ENCODE measurements at places on chromosomes 16 and 17.

- no peak for DNase-seq
These were observed 29.8 kb downstream of the ZC3H18 start for GRCh38 chr16:88599825-88600538.

DNA sequence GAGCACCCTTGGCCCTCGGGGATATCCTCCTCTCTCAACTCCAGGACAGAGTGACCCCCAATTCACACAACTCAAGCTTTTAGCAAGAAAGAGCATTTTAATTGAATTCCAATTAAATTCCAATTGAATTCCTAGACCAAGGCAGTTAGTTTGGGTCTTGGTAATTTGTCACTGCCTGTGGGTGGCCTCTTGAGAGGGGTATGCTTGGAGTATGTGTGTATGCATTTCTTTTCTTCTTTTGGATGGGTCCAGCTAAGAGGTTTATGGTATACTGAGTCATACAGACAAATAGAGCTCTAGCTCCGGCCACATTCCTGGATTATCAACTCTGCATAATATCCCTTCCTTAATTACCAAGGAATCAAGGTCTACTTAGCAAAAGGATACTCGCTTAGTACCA, 136.7 kb downstream of the PCTP start:
- no peak for DNase-seq

- no peak for DNase-seq
These were observed 11.7 kb downstream of the TUBB3 start for GRCh38 chr16:89934611-89935553.

GRCh38 chr16:12674071-12674470, 129.6 kb downstream of the CPPED1 start:
- DNase-seq, result no peak

- no peak for DNase-seq
These were observed 170.3 kb downstream of the MAF start for GRCh38 chr16:79430191-79430678.

- DNase-seq, result no peak
These were observed 156.0 kb downstream of the CDH13 start for GRCh38 chr16:82782715-82783251.

DNA sequence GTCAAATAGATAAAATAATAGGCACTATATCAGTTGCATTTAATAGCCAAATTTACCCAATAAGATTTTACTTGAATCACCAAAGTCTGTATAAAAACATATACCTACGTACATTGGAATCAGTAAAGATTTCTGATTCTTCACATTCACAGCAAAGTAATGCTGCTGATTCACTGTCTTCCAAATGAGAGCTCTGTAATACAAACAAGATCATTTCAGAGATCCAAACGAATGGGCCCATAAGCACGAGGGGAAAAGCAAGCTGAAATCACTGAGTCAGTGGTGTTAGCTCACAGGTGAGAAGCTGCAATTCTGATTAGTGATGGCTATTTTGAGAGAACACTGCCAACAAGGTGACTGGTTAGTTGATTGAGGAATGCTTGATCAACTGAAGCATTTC, 81.3 kb downstream of the SSH2 start:
- no peak for DNase-seq

DNA sequence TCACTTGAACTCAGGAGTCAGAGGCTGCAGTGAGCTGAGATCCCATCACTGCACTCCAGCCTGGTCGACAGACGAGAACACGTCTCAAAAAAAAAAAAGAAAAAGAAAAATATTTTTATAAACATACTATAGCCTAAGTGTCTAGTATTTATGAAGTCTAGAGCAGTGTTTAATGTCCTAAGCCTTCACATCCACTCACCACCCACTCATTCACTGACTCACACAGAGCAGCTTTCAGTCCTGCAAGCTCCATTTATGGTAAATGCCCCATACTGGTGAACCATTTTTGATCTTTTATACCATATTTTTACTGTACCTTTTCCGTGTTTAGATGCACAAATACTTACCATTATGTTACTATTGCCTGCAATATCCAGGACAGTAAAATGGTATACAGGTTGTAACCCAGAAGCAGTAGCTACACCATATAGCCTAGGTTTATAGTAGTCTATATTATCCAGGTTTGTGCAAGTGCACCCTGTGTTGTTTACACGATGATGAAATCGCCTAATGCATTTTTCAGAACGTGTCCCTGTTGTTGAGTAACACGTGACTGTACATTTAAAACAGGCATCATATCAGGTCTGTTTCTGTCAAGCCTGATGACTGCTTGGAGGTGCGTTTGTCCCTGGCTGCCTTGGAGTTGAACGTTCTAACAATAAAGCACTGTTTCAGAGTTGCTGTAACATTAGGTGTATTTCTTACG, 10.1 kb downstream of the NUDT7 start:
- DNase-seq, result no peak

DNA sequence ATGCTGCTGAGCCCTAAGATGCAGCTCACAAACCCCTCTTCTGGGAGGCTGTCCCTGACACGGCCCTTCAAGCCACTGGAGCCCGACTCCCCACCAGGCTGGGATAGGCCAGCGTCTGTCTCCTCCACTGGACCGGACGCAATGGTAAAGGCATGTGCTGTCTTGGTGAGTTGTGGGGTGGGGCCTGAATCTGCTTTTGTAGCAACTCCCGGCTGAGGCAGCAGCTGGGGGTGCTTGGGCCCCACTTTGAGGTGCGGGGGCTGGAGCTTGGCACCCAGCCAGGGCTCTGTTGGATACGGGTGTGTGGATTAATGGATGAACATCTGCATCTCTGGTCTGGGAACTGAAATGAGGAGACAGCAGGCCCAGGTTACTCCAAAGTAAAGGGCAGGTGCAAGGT, 3.5 kb upstream of the NLRC3 start:
- no peak for DNase-seq

- no peak for DNase-seq
These were observed 583 bp downstream of the ATXN2L start for GRCh38 chr16:28823291-28823872.

DNA sequence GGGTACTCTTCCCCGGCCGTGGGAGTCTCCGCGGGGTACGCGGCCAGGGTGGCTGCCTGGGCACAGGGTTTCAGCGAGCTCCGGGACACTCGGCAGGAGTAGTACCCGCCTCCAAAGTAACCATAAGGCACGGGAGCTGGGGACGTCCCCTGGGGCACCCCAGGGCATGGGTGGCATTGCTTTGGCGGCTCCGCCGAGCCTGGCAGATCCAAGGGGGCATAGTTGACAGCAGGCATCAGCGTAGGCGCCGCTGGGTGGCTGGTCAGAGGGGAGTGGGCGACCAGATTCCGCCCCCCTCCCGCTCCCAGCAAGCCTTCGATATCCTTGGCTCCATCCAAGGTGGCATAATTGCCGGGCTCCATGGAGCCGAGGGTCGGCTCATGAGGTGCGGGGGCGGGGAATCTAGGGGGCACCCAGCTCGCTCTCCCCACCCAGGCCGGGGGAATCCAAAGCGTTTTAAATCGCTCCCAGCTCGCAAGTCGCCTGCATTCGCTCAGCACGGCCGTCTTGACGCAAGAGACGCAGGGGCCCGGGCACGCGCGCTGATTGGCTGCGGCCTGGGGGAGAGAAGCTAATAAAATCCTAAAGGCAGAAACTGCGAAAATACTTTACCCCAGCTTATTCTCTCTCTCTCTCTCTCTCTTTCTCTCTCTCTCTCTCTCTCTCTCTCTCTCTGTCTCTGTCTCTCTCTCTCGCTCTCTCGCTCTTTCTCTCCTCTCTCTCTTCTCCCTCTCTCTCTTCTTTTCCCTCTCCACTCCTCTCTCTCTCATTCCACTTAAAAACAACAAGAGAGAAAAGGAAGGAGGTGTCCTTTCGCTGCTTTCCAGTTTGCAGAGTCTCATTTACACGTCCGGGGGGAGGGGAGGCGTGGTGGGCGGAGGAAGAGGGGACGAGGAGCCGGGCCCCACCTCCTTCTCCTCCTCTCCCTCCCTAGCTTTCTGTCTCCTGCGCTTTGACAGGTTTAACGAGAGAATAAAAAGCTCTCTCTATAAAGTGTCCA, at the start of gene HOXB13:
HOXB13 (minus strand) TSS at position 519 of the 1,000 bp plus-strand sequence; CDS start at position 362, 157 bp downstream.
- peak; percentile 60 for DNase-seq

- DNase-seq, result no peak
These were observed 182.7 kb downstream of the PRKCB start for GRCh38 chr16:24018485-24018884.

DNA sequence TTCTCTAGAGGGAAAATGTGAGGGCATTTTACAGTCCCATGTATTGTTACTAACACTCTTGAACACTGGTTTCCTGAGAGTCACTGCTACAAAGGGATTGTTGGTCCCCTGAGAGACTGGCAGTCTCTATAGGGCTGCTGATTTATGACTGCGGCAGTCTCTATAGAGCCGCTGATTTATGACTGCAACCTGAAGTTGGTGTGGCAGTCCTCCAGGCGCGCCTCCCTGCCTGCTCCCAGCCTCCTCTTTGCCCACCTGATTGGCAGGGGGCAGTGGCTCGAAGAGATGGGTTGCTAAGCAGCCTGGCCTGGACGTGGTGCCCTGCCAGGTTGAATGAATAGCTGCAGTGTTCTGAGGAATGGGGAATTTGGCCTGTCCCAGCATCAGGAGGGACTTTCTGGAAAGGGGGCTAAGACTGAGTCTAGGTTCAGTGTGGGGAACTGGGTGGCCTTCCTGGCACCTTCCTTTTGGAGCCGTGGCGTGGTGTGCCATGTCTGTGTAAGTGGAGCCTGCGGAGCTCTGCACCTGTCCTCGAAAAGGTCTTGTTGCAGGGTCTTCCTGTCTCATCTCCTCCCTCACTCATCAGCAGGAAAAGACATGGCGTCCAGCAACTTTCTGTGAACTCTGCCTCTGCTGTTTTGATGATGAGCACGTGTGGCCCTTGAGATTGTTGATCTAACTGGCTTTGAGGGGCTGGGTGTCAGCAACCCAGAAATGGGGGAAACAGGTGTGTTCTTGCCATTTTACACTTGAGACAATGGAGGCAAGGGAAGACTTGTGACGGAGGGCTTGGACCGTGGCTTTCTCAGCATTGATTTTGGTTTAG, 24.9 kb downstream of the SAP30BP start:
- DNase-seq, result no peak

DNA sequence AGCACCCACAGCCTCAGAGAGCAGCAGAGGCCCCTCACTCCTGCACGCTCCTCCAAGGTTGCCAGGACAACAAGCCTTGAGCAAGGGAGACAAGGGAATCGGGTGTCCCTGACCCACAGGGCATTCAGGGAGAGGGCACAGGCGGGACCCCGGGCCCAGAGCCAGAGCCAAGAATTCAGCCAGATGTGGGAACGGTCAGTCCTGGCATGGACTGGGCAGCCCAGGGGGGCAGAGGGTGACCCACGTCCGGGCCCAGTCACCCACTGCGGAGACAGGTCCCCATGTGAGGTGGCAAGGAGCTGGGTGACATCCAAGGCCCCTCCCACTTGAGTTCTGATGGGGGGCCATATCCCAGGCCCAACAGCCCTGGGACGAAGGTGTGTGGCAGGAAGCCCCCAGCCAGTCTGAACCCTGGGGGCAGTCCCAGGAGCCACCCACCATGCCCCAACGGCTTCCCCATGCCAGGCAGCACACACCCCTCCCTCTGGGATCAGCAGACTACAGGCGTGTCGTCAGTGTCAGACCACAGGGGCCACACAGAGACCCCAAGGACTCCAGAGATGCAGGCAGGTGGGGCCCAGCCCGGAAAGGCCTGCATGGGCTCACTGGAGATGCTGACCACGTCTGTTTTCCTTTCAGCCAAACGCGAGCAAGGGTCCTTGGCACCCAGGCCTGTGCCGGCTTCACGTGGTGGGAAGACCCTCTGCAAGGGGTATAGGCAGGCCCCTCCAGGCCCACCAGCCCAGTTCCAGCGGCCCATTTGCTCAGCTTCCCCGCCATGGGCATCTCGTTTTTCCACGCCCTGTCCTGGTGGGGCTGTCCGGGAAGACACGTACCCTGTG, 23.0 kb downstream of the USP6 start:
- DNase-seq, result no peak

GRCh38 chr16:88985521-88985920, 8.5 kb upstream of the CBFA2T3 start:
- DNase-seq, result no peak

DNA sequence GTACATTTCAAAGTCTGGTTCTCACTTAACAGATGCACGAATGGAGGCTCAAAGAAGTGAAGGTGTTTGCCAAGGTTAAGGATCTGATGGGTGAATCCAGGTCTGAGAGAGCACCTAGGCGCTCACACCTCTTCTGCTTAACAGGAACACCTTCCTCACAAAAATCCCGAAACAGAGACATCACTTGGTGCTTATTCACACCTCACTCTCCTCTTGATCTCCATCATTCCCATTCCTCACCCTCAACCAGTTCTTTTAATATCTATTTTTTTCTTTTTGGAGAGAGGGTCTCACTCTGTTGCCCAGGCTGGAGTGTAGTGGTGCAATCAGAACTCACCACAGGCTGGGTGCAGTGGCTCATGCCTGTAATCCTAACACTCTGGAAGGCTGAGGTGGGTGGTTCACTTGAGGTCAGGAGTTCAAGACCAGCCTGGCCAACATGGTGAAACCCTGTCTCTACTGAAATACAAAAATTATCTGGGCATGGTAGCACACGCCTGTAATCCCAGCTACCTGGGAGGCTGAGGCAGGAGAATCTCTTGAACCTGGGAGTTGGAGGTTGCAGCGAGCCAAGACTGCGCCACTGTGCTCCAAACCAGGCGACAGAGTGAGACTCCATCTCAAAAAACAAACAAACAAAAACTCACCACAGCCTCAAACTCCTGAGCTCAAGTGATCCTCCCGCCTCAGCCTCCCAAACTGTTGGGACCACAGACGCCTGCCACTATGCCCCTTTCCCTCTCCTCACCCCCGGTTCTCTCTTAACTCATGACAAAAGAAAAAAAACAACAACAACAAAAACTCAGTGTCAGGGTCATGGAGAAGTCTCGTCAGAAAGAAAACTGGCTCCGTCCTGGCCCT, 15.1 kb downstream of the CRYM start:
- DNase-seq, result no peak

DNA sequence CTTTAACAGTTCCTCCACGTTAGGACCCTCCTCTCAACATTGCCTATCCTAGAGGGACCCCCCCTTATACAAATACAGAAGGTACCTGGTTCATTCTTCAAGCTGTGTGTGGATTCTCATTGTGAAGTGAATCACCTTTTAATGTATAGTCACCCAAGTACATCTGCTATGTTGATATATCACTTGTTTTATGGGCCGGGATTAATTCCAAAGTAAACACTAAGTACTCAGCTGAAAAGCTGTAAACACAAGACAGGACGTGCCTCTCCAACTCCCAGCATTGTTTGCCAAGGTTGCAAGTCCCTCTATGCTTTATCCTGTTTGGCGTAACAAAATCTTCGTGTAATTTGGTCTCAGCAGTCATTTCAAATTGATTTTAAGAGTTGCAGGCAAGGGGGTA, 123.6 kb downstream of the RBFOX1 start:
- DNase-seq, result no peak

DNA sequence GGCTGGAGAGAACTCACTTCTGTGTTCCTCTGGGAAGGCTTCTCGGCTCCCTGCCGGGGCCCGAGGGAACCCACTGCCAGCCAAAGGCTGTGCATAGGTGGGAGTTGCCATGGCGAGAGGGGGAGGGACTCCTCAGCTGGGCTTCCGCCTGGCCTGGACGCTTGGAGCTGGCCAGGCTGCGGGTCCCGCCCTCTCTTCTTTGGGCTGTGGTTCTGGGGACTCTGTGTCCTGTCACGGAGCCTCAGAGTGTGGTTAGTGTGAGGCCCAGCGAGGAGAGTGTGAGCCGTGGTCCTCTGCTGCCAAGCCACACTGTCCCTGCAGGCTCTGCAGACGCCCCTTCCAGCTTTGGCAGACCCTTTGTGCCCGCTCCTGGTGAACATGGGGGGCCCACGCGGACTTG, 123.1 kb downstream of the OR1D5 start:
- DNase-seq, result no peak

GRCh38 chr17:83200231-83200699, 120.9 kb downstream of the METRNL start:
- DNase-seq, result no peak

Data from HuH-7 (cell line).